Lower lobe of right lung (tissue), 2 donors: ENCODE measurements at places on chromosomes 1 and 21.

DNA sequence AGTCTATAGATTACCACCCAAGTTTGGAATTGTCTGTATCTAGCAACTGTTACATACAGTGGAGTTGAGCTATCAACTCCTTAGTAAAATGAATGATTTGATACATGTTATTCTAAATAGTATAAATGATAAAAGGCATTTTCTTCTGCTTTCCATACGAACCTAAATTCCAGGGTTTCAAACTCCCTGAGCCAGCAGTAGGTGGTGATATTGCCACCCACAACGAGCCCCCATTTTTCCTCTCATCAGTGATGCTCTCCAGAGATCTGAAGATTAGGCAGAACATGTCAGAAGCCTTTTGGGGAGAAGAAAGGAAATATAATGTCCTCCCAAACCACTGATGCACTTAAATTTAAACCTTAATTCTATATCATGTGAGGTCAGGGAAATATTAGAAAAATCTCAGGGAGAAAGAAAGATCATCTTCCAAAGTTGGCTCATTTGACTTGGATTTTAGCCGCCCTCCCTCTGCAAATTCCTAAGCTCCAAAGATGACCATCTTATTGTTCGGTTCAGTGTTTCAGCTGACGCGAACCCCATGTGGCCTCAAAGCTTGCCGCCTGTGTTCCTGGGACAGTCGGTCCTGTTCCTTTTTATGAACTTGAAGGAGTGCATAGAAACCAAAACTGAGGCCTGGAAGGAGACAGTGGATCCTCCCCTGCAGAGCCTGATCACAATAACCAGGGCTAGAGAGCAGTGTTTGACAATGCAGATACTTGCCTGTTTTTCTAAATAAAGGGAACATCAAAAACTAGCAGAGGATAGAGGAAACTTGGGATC is 2.3 kb downstream of the EVA1C start:
- no peak for DNase-seq

DNA sequence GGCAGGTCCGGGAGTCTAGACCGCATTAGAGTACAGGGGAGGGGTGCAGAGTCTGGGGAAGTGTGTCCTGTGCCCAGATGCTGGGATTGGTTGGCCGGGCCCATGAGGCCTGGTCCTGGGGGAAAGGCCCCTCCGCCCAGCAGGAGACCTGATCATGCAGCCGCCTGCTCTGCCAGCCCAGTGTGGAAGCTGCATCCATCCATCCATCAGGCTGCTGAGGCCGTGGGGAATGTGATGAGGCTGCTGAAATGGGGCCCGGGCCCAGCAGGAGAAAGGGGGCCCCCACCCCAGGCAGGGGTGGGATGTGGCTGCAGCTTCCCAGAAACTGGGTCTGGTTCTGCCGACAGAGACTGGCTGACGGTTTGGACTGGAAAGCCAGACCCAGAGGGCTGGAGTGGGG is 37.2 kb downstream of the EPHA2 start:
- no peak for DNase-seq

GRCh38 chr1:200673952-200674823 is 4.5 kb upstream of the DDX59 start:
- DNase-seq = no peak

- DNase-seq = no peak
Observed at GRCh38 chr1:110765640-110766335, 91.0 kb upstream of the KCNA3 start.

GRCh38 chr21:16216288-16216962 is 486.6 kb downstream of the USP25 start:
- no peak for DNase-seq

- DNase-seq = no peak
Observed at GRCh38 chr21:34009193-34009592, 64.2 kb upstream of the MRPS6 start.

GRCh38 chr1:193070942-193071341 is 11.5 kb downstream of the RO60 start:
- DNase-seq = no peak

DNA sequence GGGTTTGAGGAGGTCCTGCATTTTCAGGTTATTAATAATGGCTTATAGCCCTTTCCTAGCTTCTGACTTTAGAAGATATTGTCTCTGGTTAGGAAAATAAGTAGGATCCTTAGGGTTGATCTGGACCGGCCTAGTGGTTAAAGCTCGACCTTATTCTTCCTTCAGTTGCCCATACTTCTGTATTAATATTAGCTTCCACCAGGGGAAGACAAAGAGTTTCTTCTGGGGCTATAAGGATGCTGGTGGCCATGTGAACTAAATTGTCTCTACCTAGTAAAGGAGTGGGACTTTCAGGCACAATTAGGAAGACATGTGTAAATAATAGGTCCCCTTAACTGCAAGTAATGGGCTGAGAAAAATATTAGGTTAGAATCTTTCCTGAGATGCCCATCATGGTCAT is 20.6 kb upstream of the FCGR2A start:
- no peak for DNase-seq

- DNase-seq = no peak
Observed at GRCh38 chr1:54272134-54272533, 72.2 kb downstream of the MRPL37 start.

- DNase-seq = no peak
Observed at GRCh38 chr21:33302055-33302454, 22.7 kb upstream of the IFNAR1 start.

DNA sequence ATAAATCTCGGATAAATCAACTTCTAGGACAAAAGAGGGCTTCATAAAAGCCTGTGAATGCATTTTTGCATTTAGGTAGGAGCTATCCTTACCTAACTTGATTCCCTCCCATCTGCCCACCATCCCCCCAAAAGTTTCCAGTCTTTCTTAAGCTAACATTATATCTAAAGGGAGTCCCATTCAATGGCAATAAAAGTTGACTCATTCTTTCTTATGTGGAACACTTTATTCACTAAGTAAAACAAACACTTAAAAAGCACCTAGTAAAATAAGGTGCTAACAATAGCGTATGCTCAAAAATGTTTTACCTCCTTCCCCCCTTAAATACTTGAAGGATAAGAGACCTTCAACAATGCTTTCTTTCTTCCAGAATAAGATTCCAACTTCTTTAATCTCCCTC is 83.8 kb downstream of the GON4L start:
- no peak for DNase-seq

DNA sequence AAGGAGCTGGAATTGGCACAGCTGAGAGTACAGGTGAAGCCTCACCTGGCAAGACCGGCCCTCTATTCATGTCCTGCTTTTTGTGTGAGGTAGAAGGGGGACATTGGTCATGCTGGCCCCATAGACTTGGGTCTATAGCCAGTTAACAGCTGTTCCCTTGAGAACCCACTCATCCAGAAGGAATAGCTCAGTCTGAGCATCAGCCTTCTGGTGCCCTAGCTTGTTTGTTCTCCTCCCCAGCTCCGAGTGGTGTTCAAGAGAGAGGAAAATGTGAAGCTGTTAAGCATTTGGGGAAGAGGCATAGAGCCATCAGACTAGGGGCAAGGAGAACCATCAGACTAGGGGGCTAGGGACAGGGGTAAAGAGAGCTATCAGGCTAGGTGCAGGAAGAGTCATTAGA is 290.9 kb downstream of the SIPA1L2 start:
- DNase-seq = no peak

DNA sequence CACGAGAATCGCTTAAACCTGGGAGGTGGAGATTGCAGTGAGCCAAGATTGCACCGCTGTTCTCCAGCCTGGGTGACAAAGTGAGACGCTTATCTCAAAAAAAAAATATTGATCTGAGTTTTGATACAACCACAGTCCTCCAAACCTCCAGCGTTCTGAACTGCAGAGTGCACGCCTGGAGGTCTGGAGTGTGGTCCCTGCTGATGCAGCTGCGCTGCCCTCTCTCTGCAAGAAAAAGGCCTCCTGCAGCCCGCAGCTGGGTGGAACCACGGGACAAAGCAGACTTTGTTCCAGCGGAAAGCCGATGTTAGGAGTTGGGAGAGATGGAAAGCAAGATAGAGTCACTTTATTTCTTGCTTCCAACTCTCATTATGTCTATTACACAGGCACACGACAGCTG is 144.9 kb upstream of the SOD1 start:
- no peak for DNase-seq

GRCh38 chr1:84401156-84401555 is 2.9 kb downstream of the DNASE2B start:
- DNase-seq = no peak

GRCh38 chr1:115255154-115255553 is 82.9 kb downstream of the NGF start:
- DNase-seq = no peak

- DNase-seq = no peak
Observed at GRCh38 chr1:36790191-36790590, 244.1 kb downstream of the GRIK3 start.

DNA sequence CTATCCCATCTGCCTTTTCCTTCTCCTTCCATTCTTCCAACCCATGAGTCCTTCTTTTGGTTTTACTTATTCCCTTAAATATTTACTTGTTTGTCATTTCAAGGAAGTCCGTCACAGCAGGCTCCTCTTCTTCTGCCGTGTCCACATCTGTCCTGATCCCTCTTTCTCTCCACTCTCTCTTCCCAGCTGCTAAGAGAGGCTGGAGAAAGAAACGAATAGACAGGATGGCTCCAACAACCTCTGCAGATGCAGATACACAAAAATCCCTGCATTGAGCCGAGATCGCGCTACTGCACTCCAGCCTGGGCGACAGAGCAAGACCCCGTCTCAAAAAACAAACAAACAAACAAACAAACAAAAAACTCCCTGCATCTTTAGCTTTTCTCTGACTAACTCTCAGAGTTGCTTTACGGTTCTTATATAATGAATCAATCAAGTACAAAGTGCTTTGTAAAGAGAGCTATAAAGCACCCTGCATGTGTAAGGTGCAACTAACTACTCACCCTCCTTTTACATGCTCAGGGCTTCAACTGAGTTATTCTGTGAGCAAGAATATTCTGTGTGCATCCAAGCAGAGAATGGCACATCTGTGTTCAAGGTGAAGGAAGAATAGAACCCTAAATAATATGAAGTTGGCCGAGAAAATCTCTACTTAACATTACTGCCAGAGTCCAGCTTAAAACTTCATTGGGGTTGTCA is 3.8 kb upstream of the SAMD13 start:
- no peak for DNase-seq

GRCh38 chr1:162632698-162633080 is 425 bp downstream of the DDR2 start:
- DNase-seq = no peak

DNA sequence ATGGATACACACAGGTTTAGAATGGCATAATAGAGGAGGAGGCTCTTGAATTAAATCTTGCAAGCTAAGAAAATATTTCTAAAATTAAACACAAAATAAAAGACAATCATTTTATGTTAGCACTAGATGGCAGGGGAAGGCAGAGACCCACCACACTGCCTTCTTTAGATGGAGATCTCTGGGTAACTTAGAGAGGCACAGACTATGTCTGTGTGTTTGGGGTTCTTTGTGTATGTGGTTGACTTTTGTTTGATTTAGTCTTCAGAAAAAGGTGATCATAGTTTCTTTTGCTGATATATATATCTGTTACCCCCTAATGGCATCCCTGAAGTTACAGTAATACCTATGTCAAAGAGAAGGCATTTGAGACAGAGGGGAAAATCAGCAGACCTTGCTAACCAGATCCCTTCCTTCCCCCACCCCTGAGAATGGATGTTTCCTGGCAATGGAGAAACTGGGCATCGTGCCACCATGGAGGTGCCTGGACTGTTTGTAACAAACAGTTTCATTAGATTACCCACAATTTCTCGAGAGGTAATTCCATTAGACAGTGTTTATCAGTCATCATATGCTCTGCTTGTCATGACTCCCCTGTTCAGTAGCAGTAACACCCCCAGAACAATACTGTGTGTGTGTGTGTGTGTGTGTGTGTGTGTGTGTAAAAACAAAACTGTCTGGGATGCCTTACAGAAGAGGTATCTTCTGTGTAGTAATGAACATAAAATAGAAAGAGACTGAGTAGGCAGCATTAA is 228.3 kb upstream of the DEPDC1 start:
- DNase-seq = no peak

GRCh38 chr1:9946315-9946714 is 3.0 kb downstream of the NMNAT1 start:
- no peak for DNase-seq

DNA sequence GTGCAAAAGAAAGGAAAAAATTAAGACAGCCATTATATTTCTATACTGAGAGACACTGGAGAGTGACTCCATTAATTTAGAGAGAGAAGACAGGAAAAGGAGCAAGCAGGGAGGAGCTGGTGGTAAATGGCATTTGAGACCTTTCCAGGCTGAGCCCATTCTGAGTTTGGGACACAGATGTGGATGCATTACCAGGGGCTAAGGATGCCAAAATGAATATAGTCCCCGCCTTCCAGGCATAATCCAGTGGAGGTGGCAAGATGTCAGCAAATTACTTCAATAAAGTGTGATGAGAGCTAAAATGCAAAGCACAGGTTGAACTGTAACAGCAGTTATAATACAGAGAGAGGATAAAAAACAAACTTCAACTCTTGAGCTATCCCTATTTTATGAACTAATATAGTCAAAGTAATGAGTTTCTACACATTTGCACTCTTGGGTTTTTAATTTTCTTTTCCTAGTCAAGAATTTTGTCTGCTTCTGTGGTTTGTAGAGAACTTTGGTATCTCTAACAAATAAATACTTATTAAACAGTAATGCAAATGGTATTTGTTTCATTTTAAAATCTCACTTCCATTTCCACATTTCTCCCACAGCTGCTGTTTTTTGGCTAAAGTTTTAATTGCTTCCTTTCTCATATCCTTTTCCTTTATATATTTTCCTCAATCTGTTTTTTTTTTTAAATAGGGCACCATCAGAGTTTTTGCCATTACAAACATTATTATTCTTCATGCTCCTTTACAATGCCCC is 228.2 kb upstream of the KCNK2 start:
- no peak for DNase-seq
